Smooth muscle cell of the brain vasculature (primary cell): ENCODE measurements at places on chromosomes 5 and 9.

- no peak for DNase-seq
Observed at GRCh38 chr5:68780299-68780955, 313.4 kb upstream of the SLC30A5 start.

- DNase-seq: no peak
Observed at GRCh38 chr5:13976867-13977830, 32.7 kb upstream of the DNAH5 start.

DNA sequence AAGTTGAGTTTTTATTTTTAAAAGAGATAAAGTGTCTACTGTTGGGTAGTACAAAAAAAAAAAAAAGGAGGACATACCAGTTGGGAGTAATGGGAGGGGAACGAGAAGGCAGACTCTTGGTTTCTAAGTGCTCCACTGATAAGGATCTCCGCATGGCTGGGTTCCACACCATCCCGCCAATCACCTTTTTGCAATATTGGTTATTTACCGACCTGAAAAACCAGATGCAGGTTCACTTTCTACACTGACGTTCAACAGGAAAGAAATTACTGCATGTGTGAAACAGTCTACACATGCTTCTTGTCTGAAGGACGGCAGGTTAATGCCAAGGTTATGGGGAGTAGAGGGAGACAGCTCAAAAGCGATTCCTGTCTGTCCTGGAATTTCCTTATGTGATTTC is 75.5 kb downstream of the PTPN3 start:
- no peak for DNase-seq

GRCh38 chr5:17373406-17373805 is 124.6 kb upstream of the TAF11L2 start:
- DNase-seq: no peak

DNA sequence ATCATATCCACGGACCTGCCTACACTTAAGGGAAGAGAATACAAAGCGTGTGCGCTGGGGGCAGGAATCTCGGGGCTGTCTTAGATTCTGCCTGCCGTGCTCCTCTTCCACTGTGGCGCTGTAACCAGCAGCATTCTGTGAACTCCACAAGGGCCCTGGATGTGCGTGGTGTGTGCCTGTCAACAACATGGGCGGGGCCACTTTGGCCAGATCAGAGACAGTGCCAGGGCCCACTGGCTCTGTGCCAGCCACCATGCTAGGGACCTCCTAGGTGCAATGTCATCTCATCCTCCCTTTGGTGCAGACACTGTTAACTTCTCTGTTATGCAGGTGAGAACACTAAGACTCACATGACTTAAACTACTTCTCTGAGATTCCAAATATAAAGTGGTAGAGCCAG is 113.7 kb downstream of the COL23A1 start:
- DNase-seq: no peak

GRCh38 chr9:77680581-77680980 is 32.5 kb upstream of the GNA14 start:
- DNase-seq: no peak

- no peak for DNase-seq
Observed at GRCh38 chr5:122408592-122409224, 96.7 kb downstream of the SNCAIP start.

GRCh38 chr5:174903172-174903732 is 178.9 kb downstream of the MSX2 start:
- no peak for DNase-seq

- DNase-seq: peak; percentile 89
Observed at GRCh38 chr5:172417983-172418630, 36.2 kb downstream of the SH3PXD2B start.

- DNase-seq: no peak
Observed at GRCh38 chr5:150404941-150405816, 7.5 kb downstream of the CD74 start.

GRCh38 chr5:178376921-178377582 is 144.4 kb upstream of the PHYKPL start:
- no peak for DNase-seq

- DNase-seq: no peak
Observed at GRCh38 chr9:119955276-119955675, 586.0 kb upstream of the BRINP1 start.

GRCh38 chr5:10797261-10797660 is 36.2 kb upstream of the DAP start:
- no peak for DNase-seq

GRCh38 chr5:31678180-31678579 is 39.2 kb downstream of the PDZD2 start:
- no peak for DNase-seq

GRCh38 chr5:124285071-124285470 is 461.4 kb downstream of the ZNF608 start:
- no peak for DNase-seq

GRCh38 chr5:168353216-168353957 is 61.9 kb downstream of the WWC1 start:
- DNase-seq: no peak

DNA sequence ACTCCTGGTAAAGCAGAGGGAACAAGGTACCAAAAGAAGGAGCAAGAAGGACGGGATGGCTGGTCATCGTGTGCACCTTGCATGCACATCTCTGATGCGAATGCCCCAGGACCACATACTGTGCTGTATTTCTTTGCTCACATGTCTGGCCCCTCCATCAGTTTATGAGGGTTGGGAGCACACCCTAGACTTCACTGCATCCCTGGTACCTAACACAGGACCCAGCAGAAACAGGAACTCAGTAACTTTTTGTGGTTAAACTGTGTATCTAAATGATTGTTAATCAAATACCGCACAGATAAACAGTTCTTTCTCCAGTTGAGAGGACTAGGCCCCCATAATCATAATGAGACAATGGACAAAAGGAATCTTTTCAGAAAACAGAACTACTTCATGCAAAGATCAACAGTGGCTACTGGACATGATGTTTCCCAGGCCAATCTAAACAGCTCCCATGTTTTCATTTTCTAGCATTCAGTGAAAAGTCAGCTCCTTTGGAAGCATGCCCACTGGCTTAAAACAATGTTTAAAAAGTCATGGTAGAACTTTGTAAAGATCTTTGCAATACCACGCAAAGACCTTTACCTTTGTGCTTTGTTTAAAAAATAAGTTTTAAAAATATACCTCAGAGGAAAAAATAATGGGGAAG is 55.5 kb upstream of the IFNK start:
- peak; percentile 56 for DNase-seq

- no peak for DNase-seq
Observed at GRCh38 chr5:142886211-142886610, 116.0 kb downstream of the ARHGAP26 start.
